ENCODE measurements at places on chromosomes 11 and 22.

- no peak for DNase-seq
These were observed 175.7 kb upstream of the TTC12 start for GRCh38 chr11:113138731-113139130.

DNA sequence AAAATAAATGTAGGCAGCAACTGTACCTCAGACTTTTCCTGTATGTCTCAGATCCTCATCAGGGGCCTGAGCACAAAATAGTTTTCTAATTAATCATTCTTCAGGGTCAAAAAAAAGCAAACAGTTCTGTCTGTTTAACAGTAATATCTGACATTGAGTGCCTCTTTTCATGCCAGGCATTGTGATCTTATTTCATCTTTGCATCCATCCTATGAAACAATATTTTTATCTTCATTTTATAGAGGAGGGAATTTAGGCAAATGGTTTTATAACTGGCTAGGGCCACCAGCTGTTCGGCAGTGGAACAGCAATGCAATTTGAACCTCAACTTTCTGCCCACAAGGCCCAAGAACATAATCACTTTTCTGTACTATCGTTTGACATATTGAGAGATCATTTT lies 145.6 kb downstream of the WNT7B start:
- DNase-seq, result no peak

DNA sequence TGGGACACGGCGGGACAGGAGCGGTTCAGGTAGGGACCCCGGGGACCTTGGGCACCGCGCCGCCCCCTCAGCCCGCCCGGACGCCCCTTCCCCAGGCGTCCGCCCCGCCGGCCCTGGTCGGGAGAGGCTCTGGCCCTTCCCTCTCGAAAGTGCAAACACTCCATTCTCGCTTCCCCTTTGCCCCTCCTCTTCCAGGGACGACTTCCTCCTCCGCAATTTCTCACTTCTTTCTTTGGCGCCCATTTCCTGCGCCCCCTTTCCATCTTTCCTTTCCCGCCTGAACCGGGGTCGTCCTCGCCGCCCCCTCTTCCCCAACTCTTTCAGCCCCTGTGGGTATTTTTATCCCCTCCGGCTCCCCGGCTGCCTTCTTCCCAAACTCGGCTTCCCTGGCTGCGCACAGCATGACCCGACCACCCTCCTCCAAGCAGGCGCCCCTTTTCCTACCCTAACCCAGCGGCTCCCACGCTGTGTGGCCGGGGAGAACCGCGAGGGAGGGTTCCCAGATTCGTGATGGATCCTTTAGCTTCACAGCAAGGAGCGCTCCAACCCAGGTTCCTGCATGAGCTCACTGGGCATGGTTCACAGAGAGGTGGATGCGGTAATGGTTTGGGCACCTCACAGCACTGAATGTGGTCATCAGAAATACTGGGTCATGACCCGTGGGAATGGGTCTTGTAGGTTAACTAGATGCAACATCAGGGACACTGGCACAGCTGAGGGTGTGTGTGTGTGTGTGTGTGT lies 689 bp downstream of the RAB39A start:
- no peak for DNase-seq

GRCh38 chr11:110011595-110011994 lies 81.6 kb upstream of the ZC3H12C start:
- no peak for DNase-seq

DNA sequence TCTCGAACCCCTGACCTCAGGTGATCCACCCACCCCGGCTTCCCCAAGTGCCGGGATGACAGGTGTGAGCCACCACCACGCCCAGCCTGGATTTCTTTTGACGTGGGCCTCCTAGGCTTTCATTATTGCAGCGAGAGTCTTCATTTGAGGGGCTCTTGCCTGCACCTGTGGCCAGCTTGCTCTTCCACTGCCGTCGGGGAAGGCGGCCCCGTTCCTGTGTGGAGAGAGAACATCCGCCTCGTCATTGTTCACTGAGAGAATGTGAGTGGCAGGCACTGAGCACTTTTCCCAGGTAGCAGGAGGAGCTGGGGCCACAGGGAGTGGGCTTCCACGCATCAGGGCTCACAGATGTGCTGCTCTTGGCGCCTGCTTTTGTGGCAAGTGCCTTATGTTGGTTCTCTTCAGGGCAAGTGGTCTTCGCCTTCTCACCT lies 365.0 kb downstream of the TBC1D22A start:
- DNase-seq, result no peak

DNA sequence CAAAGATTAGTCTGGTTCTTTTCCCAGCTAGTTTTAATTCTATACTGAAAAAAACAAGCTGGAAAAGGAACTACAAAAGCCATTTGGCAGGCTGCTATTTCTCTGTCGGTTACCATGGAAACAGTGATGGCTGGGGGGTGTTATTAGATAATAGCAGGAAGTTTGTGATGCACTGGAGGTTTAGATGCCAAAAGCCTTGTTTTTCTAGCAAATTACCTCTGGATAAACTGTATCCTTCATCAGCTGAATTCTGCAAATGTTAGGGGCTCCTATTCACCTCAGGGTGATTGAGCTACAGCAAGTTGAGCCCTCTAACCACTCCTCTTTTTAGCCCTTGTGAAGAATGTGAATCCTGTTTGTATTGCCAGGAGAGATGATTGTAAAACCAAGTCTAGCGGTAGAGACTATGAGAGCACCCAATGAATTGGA lies 25.2 kb downstream of the ALKBH3 start:
- DNase-seq, result no peak

- no peak for DNase-seq
These were observed 19.7 kb upstream of the GLYATL1 start for GRCh38 chr11:58919561-58919960.

All from T-helper 2 cell treated with Interferon-gamma antibody and Interleukin-4, amounts not matched to agents 5 μg/mL and 100 μg/mL, for 36 hours (primary cell).